ENCODE measurements at places on chromosomes 7 and 10.

- DNase-seq, result no peak
Observed at GRCh38 chr10:129580010-129580409, 113.0 kb downstream of the MGMT start.

GRCh38 chr7:5500777-5501350, 77.2 kb upstream of the TNRC18 start:
- DNase-seq, result no peak

GRCh38 chr10:15572531-15573045, 147.1 kb downstream of the ITGA8 start:
- DNase-seq, result no peak

DNA sequence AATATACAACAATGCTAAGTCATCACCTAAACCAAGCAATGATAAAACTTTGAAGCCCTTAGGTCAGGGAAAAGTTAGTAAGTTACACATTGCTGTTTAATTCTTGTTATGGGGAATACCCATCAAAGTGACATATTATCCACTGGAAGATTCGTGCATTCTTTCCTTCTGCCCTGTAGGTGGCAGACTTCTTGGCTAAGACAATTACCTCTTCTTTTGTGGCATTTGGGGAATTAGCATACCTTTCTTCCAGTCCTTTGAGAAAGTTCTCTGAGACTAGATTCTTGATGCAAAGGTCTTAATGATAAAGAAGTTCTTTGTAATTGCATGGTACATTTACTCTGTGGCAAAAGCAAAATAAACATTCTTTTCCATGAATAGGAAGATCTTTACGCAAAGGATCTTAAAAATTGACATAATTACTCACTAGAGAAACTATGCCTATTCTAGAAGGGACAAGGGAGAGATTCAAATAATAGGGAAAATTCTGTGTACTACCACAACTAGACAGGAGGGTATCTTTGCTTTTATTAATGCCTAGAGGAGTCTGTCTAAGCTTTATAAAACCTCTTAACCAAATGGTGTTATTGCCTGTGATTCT, 395.9 kb downstream of the GRM8 start:
- no peak for DNase-seq

All from RWPE2 (cell line).